ENCODE measurements at places on chromosomes 7 and 10.

DNA sequence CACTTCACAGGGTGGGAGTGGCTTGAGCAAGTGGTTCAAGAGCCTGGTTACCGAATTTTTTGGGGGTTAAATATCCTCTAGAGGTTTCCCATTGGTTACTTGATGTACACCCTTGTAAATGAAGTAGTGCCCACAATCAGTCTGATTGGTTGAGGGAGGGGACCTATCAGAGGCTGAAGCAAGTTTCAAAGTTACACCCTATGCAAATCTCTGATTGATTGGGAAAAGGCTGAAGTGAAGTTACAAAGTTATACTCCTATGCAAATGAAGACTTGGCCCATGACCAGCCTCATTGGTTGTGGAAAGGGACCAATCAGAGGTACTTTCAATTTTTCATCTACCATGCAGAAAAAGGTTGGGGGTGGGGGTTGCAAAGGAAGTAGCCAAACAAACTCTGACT lies 34.7 kb downstream of the UBE2D4 start:
- DNase-seq: no peak

- DNase-seq: no peak
These were observed 31.7 kb upstream of the INSIG1 start for GRCh38 chr7:155265961-155266360.

DNA sequence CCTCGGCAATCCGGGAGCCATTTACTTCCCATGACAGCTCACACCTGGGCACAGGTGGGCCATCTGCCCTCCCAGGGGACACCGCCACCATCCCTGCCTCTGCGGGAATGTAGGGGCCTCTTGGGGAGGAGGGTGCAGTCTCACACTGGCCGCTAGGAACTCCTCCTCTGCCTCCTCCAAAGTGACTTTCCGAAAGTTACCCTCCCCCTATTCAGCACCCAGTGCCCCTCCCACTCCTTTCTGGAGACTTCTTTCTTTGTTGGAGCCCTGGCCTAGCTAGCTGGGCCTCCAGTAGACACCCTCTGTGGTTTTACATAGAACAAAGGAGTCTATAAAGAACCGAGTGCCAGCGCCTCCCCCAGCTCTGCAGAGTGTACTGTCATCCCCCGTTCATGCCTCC lies 45.8 kb upstream of the MNX1 start:
- no peak for DNase-seq

DNA sequence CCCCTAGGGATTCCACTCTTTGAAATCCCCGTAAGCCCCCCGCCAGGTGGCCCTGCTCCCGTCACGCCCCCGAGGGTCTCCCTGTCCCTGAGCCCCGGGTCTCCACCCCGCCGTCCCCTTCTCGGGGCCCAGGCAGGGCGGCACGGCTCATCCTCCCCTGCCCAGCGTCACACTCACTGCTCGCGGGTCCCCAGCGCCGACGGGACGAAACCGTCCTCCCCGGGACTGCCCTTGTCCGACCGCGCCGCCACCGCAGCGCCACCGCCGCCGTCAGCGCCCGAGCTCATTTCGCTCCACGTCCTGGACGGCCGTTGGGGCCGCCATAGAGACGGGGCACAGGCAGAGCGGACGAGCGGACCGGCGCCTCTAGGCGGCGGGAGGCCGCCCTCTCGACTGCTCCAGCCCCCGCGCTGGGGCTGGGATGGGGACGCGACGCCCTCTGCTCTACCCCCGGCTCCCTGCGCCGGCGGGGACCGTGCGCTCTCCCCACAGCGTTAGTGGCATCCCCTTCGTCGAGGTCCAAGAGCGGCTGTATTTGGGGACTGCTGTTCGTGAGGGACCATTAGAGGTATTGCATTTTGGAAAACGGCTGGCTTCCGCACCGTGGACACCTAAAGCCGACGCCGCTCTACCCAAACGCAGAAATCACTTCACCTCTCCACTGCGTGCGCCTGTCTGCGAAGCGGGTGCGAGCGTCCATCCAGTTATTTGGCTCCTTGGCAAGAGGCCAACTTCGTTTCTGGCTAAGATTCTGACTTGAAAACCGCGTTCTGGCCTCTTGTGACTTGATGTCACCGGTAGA lies at the start of gene EEF1AKMT2:
EEF1AKMT2 (minus strand) TSS at position 341 of the 802 bp plus-strand sequence; CDS start at position 287, 54 bp downstream.
- DNase-seq: peak; percentile 80

GRCh38 chr7:98359395-98359794 lies 41.5 kb downstream of the BAIAP2L1 start:
- no peak for DNase-seq

- no peak for DNase-seq
These were observed 15.5 kb downstream of the TM9SF3 start for GRCh38 chr10:96570983-96571964.

DNA sequence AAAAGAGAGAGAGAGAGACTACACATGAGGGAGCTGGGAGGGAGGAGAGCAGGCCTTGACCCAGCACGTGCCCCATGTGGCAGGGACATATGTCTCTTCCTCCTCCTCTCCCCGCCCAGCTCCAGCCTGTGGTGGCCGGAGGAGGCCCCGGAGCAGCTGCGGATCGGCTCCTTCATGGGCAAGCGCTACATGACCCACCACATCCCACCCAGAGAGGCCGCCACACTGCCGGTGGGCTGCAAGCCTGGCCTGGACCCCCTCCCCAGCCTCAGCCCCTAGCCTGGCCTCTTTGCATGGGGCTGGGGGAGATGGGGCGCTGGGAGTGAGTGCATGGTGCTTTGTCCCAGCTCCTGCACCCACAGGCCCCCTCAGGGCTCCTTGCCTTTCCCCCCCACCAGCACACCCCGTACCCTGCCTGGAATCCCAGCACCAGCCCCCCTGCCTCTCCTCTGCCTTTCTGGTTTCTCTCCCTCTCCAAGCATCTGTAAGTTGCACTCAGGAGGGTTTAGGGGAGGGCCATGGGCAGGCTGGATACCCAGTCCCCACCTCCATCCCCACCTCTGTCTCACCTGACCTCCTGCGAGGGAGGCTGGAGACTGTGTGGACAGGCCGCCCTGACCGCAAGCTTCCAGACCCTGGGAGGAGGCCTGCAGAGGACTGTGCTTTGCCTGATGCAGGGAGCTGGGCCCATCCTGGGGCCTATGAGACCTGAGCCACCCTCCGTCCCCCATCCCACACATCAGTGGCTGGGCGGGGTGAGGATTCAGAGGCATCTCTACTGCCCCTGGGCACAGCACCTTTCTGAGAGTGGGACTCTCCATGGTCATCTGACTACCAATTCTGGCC lies 4.8 kb downstream of the UPK3B start:
- DNase-seq: no peak

DNA sequence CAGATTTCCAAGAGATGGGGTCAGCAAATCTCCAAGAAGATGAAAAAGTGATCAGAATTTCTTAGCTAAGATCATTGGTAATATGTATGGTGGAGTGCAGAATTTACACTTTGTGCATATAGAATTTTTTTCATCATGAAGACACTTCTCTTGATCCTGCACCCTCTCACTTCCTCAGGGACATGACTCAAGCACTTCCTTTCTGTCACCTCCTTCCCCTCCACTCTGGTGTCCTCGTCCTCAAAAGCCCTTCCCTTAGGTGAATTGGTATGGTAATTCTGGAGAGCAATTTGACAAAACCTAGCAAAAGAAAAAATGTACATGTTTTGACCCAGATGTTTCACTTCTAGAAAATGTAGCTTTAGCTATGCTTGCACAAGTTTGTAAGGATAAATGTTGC lies 18.1 kb downstream of the CALN1 start:
- DNase-seq: no peak

DNA sequence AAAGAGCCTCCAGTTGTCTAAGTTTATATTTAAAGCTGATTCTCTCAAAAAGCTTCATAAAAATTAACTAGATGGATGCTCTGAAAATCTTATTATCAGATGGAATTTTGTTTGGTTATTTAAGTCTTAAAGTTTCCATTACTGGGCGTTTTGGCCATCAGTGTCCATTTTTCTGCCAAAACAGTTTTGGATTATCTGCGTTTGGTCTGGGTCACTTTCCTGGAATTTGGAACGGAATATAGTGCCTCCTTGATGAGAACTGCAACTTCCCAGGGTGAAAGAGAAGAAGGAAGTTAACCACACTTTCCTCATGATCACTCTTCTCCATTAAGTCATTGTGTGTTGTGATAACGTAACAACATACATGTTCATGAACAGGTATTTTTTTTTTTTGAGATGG lies 764.9 kb upstream of the AUTS2 start:
- no peak for DNase-seq

DNA sequence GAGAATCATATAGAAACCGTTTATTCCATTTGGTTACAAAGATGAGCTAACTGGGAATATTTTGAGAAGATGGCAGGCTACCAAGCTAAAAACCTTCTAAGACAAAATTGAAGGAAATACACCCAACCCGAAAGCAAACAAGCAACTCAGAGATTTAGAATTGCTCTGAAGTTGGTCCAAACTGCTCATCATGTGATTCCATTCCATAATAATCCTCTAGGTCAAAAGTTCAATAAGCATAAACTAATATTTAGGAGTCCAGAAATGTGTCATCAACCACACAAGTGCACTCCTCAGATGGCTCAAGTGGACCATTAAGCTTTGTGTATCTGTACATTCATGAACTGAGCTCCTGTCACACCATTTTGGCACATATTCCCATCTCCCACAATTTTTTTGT lies 28.7 kb downstream of the DGKI start:
- DNase-seq: peak; percentile 73

- DNase-seq: no peak
These were observed 263.2 kb downstream of the POU6F2 start for GRCh38 chr7:39240864-39241263.

GRCh38 chr7:134446923-134447322 lies 12.0 kb downstream of the AKR1B1 start:
- DNase-seq: no peak

DNA sequence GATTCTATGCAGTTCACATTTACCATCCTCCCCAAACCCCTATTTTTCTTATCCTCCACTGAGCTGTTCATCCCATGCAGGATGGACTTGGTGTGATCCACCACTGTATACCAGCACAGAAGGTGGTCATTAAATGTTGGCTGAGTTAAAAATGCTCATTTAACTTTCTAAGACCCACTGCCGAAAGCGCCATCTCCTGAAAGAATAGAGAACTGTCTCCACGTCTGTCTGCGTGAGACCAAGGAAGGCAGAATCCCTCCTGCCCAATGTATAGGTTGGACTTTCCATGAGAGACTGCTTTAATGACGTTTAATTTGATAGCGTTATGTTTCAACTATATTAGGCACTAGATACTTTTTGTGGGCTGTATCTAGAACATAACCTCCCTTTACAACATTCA lies 124.3 kb downstream of the GPAM start:
- no peak for DNase-seq

DNA sequence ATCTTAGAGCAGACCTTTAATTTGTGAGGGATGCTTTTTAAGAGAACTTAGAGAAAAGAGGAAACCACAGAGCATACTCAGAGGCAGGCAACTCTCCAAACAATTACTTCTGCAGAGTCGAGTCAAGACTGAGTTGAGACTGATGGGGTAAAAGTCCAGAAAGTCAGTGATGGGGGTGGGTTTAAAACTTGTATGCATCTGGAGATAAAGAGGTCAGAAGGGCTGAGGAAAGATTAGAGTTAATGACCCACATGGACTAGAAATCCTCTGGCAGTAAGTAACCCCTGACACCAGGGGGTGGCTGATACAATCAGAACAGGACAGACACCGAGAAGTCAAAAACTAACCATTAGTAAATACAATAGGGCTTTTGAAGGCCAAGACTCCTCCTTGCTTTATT lies 42.4 kb upstream of the SEPTIN7 start:
- DNase-seq: no peak

DNA sequence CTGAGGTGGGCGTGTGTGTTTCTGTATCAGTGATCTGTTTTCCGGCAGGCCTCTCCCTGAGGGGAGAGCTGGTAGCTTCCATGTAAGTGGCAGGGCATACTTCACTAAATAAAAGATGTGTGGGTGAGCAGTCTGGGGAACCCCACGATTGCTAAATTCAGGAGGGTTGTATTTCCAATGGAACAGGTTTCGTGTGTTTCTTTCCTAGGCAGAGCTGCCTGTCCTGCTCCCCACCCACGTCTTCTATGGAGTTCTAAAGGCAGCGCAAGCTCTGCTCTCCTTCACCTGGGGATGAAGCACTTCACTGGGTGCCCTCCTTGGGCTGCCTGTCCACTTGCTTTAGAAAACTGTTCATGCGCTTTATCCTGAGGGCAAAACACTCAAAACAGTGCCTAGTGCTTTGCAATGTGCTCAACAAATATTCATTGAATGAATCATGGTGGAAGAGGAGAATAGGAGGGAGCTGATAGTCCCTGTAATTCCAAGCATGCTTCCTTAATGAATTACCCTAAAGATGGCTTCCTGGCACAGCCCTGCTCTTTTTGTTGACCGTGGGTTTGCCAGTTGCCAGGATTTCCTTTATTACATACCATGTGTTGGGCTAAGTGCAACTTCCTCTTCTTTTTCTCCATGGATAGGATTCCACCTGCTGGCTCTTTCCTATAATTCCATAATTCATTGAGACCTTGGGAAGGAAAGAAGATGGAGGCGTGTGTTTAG lies 50.6 kb upstream of the SRPK2 start:
- peak; percentile 68 for DNase-seq

GRCh38 chr7:144835155-144835611 lies 670 bp downstream of the TPK1 start:
- DNase-seq: peak; percentile 63

- no peak for DNase-seq
These were observed 528.8 kb upstream of the PCDH15 start for GRCh38 chr10:55329796-55330195.

- no peak for DNase-seq
These were observed 651 bp upstream of the SKAP2 start for GRCh38 chr7:26865094-26865388.

DNA sequence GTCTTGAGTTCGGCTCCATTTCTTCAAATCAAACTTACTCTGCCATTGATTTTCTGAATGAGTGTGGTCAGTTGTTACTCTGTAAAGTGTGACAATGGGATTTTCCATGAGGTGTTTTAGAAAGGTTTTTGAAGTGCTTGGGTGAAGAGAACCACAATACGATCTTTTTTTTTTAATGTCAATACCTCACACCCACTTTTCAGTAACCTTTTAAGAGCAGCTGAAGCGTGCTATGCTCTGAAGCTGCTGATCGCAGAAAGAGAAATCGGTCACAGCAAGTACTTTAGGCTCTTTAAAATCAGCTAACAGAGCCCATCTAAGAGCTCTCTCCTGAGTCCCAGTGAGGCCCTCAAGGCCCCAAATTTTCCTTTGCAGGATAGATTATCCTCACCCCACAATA lies 34.4 kb upstream of the YAE1 start:
- no peak for DNase-seq

GRCh38 chr7:93218997-93219827 lies 7.1 kb downstream of the HEPACAM2 start:
- DNase-seq: no peak

- no peak for DNase-seq
These were observed 31.3 kb downstream of the FZD1 start for GRCh38 chr7:91295576-91295975.

DNA sequence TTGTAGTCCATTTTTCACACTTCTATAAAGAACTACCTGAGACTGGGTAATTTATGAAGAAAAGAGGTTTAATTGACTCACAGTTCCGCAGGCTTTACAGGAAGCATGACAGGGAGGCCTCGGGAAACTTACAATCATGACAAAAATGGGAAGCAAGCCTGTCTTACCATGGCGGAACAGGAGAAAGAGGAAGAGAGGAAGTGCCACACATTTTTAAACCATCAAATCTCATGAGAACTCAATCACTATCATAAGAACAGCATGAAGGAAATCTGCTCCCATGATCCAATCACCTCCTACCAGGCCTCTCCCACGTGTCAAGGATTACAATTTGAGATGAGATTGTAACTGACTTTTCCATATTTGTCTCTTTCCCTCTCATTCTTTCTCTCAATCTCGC lies 9.3 kb upstream of the PNPLA8 start:
- no peak for DNase-seq

All from fibroblast of mammary gland (primary cell).